ENCODE measurements at places on chromosomes 4 and X. TPM values are rescaled to one million over a fixed set of nuclear protein-coding genes. Genes with fewer than 3 reads are reported as not detected.

Gene FOXO4
- total RNA-seq, result 1.0 TPM

Gene ASMT
- total RNA-seq, result not detected

Gene LNX1
- total RNA-seq, result not detected

Gene XAGE3
- total RNA-seq, result not detected

Gene ZNF732
- not detected for total RNA-seq

Gene AGTR2
- total RNA-seq, result not detected

Gene GAGE13
- not detected for total RNA-seq

Gene ZNF157
- not detected for total RNA-seq

Gene CAPN6
- not detected for total RNA-seq

Gene SPANXD
- total RNA-seq, result not detected

Gene HNRNPDL
- total RNA-seq, result 273 TPM

Gene MSL3
- 21.9 TPM for total RNA-seq

Gene GPR50
- 0.19 TPM for total RNA-seq

Gene ADH4
- not detected for total RNA-seq

Measured in A549 treated with DMSO at 1 μM for 4 hours (cell line).